Ammon's horn (tissue), 1 donor: ENCODE measurements at places on chromosomes 11 and 22.

- DNase-seq: no peak
Observed at GRCh38 chr11:20099527-20099926, 60.7 kb downstream of the DBX1 start.

DNA sequence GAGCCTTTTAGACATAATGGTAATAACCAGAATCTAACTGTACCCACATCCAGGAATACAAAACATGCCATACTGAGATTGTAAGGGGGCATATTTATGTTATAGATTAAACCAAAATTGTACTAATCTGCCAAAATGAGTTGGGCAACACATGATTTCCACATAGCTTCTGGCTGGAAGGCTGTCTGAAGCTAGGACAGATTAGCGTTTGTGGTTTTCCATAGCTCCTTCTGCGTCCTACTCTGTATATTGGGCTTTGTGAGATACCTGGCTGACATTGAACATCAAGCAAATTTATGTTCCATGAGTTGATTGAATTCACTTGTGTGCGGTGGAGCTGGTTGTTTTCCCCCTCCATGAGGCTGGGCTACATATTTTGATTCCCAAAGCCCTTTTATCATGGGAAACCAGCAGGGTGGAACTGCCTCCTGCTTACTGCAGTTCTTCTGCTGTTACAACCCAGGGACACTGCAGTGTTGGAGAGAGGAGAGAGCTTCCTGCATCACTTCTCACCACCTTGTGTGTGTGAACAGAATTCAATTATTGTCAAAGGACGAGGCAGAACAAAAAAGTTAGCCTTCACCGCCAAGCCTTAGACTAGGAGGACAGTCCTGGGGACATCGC, 114.9 kb downstream of the C11orf91 start:
- DNase-seq: no peak

DNA sequence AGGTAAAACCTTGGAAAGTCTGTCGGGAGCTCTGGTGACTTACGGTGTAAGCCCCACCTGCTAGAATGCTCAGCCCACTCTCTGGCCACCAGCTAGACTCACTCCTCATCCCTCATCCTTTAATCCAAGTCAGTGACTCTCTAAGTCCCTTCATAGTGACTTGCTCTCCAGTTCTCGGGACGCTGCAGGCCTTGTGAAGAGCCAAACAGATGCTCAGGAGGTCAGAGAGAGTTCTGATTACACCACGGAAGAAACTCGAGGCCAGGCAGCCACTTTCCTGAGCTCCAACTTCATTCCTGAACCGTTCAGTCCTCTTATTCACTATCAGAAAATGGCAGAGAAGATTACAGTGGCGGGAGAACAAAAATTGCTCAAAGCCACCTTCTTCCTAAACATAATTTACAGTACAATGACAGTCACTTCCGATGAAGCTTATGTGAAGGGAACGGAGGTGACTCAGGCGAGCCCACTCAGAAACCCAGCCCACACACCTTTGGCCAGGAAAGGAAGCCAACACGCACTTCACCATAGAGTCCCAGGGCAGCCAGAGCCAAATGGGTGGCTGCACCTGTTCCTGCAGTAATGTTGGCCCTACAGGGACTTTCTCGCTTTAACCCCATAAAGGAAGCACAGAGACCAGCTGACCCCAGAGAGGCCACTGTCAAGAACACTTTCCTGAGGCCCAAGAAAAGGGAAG, 100.4 kb downstream of the GALNT18 start:
- DNase-seq: no peak

DNA sequence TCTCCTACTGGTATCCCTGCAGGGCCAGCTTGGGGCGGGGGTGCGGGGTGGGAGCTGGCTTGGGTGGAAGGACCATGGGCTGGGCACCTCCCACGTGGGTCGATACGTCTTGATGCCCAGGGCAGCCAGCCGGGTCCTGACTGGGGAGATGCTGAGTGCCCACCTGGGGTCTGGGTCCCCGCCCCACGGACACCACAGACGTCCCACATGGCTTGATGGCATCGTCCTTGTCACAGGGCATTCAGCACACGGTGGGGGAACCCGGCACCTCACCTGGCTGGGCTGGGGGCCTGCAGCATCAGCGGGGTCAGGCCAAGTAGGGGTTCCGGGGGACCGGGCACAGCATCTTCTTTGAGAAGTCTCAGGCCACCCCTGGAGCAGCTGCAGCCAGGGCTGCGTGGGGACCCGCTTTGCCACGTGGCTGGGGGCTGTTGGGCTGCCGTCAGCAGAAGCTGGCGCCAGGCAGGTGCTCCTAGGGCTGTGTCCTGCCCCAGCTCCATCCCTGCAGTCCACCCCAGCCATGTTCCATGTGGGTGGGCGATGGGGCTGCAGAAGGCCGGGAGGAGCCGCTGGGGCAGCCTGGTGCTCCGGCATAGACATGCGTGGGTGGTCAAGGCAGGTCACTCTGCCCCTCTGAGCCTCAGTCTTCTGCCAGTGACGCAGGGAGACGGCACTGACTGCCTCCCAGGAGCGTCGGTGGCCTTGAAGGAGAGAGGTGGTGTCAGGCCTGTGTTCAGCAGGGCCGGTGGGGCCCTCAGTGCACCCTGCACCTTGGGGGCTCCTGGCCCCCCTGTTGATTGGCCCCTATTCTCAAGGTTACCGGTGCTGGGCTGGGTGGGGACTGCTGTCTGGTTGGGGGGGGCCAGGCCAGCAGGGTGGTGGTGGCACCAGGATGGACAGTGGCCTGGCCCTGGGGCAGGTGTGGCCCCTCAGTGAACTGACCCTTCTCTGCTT, 8.4 kb downstream of the SELENOO start:
- no peak for DNase-seq

GRCh38 chr22:32661296-32661695, 140.2 kb upstream of the TIMP3 start:
- DNase-seq: no peak

- DNase-seq: no peak
Observed at GRCh38 chr11:74154620-74155281, 16.1 kb downstream of the C2CD3 start.
